ENCODE measurements at places on chromosomes 4 and X.

- no peak for DNase-seq
Measured at GRCh38 chr4:105598052-105598451, 45.6 kb downstream of the ARHGEF38 start.

GRCh38 chr4:13860126-13860525, 232.6 kb upstream of the BOD1L1 start:
- no peak for DNase-seq

DNA sequence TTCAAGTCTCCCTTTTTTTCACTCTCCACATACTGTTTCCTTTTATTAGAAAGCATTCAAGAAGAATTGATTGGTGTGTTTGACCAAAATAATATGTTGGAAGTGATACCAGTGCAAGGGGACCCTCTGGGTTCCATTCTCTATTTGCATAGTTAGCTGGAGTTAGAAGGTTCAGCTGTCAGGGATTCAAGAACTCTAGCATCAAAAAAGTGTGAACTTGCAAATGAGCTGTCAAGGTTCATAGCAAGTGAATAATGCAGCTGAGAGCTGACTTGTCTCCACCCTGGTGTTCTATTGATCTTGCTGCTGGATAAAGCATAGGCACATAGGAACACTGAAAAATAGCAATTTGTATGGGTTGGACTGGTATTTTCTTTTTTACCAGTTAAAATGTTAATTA, 73.2 kb downstream of the SORBS2 start:
- DNase-seq: no peak

- DNase-seq: no peak
Measured at GRCh38 chrX:73134741-73135140, 55.4 kb upstream of the PABPC1L2A start.

DNA sequence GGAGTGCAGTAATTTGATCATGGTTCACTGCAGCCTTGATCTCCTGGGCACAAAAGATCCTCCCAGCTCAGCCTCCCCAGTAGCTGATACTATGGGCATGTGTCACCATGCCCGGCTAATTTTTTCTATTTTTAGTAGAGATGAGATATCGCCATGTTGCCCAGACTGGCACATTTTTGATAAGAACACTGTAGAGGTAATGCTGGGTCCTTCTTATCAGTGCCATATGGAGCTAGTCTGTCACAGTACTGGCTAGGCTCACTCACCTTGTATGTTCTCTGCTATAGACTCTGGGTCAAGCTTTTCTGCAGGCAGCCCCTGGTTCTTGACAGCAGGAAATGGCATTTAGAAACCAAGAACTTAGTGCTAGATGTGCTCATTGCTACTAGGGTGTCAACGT, 53.9 kb downstream of the BCOR start:
- no peak for DNase-seq

GRCh38 chrX:43504394-43504793, 151.7 kb upstream of the MAOA start:
- DNase-seq: no peak

- no peak for DNase-seq
Measured at GRCh38 chr4:173121076-173121561, 47.5 kb upstream of the GALNT7 start.

GRCh38 chr4:188918787-188919186, 779.5 kb downstream of the TRIML1 start:
- DNase-seq: no peak

- DNase-seq: no peak
Measured at GRCh38 chrX:2404776-2405175, 96.0 kb downstream of the DHRSX start.

DNA sequence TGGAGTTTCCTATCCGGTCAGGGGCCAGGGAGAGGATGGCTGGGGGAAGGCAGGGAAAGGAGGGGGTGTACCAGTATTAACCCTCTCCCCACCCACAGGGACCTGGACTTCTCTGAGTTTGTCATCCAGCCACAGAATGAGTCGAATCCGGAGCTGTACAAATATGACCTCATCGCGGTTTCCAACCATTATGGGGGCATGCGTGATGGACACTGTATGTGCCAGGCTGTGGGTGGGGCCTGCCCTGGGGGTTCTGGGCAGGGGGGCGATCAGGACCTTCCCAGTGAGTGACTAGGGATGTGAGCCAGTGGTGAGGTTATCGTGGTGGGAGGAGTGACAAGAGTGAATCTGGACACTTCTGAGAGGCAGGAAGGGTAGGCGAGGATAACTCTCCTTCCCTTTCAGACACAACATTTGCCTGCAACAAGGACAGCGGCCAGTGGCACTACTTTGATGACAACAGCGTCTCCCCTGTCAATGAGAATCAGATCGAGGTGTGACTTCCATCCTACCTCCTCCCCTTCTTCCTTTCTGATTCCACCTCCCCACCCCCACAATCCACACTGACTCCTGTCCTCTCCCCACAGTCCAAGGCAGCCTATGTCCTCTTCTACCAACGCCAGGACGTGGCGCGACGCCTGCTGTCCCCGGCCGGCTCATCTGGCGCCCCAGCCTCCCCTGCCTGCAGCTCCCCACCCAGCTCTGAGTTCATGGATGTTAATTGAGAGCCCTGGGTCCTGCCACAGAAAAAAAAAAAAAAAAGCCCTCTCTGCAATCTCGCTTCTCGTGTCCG, 14.6 kb downstream of the USP11 start:
- no peak for DNase-seq

DNA sequence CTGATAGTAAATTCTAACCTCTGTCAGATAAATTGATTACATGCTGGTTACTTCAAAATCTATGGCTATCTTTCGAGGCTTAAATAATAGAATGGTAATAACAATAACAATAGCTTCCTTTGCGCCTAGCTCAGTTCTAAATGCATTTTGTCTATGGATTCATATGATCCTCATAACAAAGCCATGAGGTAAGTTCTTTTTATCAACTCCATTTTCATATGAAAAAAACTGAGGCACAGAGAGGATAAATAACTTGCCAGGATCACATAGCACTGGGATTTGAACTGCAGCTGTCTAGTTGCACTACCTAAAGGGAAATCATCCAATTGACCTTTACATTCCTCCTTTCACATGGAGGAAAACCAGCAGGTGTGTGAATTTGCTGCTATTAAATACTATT, 108.6 kb upstream of the ARX start:
- no peak for DNase-seq

- DNase-seq: no peak
Measured at GRCh38 chr4:1033840-1034551, 22.6 kb downstream of the FGFRL1 start.

DNA sequence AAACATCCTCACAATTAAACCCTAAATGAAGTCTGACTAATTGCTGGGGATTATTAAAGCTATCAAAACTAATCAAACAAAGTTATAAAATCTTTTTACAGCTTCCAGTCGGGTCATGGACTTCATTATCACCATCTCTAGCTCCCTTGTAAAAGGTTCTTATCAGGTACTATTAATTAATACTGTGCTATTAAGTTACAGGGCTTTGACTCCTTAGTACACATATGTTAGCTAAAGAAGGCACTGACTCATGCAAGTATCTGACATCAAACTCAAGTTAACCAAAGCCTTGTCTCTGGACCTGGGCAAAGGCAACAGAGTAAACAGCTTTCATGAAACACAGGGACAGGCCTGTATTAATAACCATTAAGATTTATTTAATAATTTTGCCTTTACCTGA, 7.9 kb upstream of the ADH4 start:
- DNase-seq: no peak

DNA sequence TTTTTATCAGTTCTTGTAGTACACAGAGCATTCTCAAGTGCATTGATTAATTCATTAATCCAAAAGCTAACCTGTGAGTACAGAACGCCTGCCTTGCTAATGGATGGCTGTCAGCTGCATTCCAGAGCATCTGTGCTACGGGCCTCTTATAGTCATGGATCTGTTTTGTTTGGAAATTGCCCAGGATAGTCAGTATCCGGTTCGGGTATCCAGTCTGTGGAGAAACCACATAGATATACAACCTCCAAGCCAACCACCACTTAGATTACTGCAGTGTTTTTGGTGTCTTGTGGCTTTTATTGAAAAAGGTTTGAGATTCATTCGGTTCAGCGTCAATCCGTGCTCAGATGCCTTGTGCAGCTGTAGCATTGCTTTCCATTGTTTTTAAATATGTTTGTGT, 4.0 kb downstream of the LAP3 start:
- no peak for DNase-seq

DNA sequence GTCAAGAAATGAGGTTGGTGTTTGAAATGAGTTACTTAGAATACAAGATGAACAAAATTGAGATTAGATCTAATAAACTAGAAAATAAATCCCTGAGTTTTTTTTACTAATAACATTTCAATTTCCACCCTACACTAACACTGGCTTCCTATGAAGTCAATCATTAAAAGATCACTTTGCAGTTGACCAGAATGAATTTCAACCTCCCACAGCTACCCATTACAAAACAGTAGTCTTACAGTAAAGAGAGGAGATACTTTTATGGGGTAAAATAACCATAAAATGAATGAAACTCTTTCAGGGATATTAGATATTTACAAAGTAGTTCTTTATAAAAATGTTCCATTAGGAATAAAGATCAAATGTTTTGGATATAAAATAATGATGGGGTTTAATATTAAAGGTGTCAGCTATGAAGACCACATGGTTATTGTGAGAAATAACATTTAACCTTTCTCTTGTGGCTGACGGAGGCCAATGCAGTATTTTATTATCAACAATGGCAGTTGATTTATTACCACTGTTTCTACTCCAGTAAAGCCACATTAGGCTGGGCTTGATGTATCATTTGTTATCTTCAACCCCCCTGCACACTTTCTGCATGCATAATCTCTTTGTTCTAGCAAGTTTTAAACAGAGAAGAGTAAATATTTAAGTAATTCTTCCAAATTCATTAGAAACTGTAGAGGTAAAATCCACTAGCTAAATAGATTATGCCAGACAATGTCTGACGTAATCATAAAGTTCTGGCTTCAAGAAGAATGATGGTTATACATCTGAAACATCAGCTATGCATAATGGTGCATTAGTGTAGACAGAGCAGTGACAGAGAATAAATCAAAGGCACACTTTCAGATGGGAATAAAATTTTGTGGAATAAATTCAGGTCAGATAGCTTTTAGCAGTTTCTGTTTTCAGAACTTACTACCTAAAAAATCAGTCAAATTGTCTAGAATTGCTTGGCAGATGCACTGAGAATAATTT, 516.6 kb downstream of the PCDH18 start:
- no peak for DNase-seq

- no peak for DNase-seq
Measured at GRCh38 chr4:103029300-103029699, 9.8 kb upstream of the SLC9B1 start.

DNA sequence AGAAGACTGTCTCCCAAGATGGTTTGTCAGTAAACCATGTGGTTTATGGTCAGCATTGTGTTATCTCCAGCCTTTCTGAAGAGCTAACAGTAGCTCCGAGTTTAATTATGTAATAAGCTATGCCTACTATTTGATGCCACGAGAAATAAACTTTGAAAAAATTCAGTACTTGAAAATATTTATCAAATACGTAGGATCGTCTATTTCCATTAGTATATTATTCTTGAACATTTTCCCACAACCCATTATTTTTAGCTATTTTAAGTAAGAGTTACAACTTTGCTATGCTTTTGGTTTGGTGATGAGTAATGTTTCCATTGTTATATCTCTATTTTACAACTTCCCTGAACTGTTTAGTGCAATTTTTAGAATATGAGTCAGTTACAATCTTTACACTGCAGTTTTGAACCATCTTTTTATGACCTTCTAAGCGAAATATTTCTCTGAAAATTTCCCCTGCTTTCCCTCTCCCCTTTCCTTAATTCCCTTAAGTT, 44.5 kb upstream of the TRIM2 start:
- DNase-seq: no peak

- DNase-seq: no peak
Measured at GRCh38 chrX:100948557-100948956, 19.8 kb upstream of the XKRX start.

- DNase-seq: no peak
Measured at GRCh38 chr4:26503844-26504243, 13.6 kb upstream of the CCKAR start.

GRCh38 chr4:47391256-47391655, 72.2 kb downstream of the COMMD8 start:
- DNase-seq: no peak

GRCh38 chr4:76813070-76813469, 84.9 kb downstream of the SOWAHB start:
- DNase-seq: no peak

DNA sequence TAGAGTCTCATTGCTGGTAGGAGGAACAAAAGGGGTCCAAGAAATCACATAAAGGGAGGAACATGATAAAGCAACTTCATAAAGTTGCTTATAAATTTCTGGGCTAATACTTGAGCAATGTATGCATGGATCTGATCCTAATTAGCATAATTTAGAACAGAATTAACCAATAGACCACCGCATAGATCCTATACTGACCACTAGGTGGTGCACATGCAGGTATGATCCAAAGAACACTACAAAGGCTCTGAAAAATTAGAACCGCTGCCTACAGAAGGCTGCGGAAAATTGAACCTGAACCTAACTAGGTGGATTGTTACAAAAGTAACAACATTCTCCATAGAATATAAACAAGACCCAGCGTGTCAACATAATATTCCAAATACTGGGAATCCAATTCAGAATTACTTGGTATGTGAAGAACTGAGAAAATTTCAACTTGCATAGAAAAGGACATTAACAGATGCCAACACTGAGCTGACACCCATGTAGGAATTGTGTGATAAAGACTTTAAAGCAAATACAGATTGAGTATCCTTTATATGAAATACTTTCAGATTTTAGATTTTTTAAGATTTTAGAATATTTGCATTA, 23.3 kb downstream of the BRCC3 start:
- no peak for DNase-seq

- DNase-seq: no peak
Measured at GRCh38 chr4:14110407-14110806, 482.9 kb upstream of the BOD1L1 start.
